ENCODE measurements at places on chromosomes 16 and 17. TPM values are rescaled to one million over a fixed set of nuclear protein-coding genes. Genes with fewer than 3 reads are reported as not detected.

The CCDC154 gene
- total RNA-seq: 0.37 TPM

The NOD2 gene
- total RNA-seq: 0.06 TPM

The VMO1 gene
- 0.92 TPM for total RNA-seq

The ZFPM1 gene
- total RNA-seq: 1.7 TPM

The CETP gene
- total RNA-seq: not detected

The LMF1 gene
- total RNA-seq: 12.3 TPM

The CSH2 gene
- not detected for total RNA-seq

The RAB37 gene
- total RNA-seq: 1.1 TPM

The WDR59 gene
- total RNA-seq: 14.1 TPM

The PTX4 gene
- 0.06 TPM for total RNA-seq

The BCO1 gene
- total RNA-seq: not detected

The TLCD2 gene
- total RNA-seq: 3.6 TPM

The TUBD1 gene
- total RNA-seq: 2.9 TPM

The FBRS gene
- total RNA-seq: 19.3 TPM

The MYH1 gene
- not detected for total RNA-seq

The CDRT15L2 gene
- not detected for total RNA-seq

The CLEC19A gene
- total RNA-seq: not detected

The UMOD gene
- not detected for total RNA-seq

The SMYD4 gene
- total RNA-seq: 8.9 TPM

The KRTAP17-1 gene
- not detected for total RNA-seq

The KRTAP9-7 gene
- total RNA-seq: not detected

The WSCD1 gene
- 1.3 TPM for total RNA-seq

The MYOCD gene
- 3.5 TPM for total RNA-seq

The ZNF646 gene
- total RNA-seq: 11.1 TPM

The CNP gene
- 50.6 TPM for total RNA-seq

The FA2H gene
- not detected for total RNA-seq

The TPPP3 gene
- 0.66 TPM for total RNA-seq

The PNMT gene
- not detected for total RNA-seq

The TRIM47 gene
- 10.0 TPM for total RNA-seq

The SYCE1L gene
- 1.2 TPM for total RNA-seq

The VTN gene
- 0.53 TPM for total RNA-seq

The KRTAP2-3 gene
- total RNA-seq: not detected

The ZNF598 gene
- total RNA-seq: 12.3 TPM

The CCL16 gene
- total RNA-seq: not detected

The HLF gene
- 3.7 TPM for total RNA-seq

The RNF43 gene
- total RNA-seq: not detected

The RAMP2 gene
- 0.19 TPM for total RNA-seq

The VWA3A gene
- not detected for total RNA-seq

The CDH16 gene
- not detected for total RNA-seq

The SBK1 gene
- not detected for total RNA-seq

The NPB gene
- 0.37 TPM for total RNA-seq

The CYLD gene
- 62.6 TPM for total RNA-seq

The LRRC37A2 gene
- total RNA-seq: 2.8 TPM

The DUSP3 gene
- total RNA-seq: 51.0 TPM

All from aortic smooth muscle cell (primary cell).